SHP77 treated with DMSO at 0.1 percent for 48 hours (cell line): ENCODE measurements at places on chromosomes 7 and 10.
A peak's percentile ranks its signal among the peaks of the same experiment; 100 is the strongest.

DNA sequence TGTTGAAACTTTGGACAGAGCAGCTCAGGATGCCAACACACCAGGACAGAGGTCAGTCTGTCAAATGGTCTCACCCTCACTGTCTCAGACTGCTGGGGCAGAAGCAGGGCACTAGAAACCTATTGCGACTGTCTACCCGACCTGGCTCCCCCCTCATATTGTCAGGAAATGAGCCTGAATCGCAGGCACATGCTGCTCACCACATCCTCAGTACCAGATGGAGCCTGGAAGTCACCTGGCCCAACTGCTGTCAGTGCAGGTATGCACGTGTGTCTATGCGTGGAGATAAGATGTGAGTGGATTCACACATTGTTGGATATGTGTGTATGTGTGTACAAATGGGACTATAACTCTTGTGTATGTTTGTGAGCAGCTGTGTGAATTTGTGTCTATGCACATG, 3.2 kb upstream of the CDHR1 start:
- DNase-seq, result no peak

DNA sequence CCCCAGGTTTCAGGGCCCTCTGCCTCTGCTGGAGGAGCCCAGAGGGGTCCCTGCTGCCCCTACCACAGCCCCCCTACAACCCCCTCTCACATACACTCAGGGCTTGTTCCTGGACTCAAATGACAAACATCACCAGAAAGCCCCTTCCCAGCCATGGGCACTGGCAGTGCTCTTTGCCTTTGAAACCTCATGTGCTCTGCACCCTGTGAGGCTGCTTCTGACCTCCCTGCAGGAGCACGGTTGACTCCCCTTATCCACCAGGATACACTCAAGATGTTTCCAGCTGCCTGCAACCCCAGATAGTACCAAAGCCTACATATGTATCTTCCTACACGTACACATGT, 3.5 kb upstream of the ADIRF start:
- DNase-seq, result no peak

GRCh38 chr10:7529638-7530037, 118.8 kb upstream of the SFMBT2 start:
- peak; percentile 16 for DNase-seq

- no peak for DNase-seq
Observed at GRCh38 chr10:112721080-112721698, 228.9 kb upstream of the TCF7L2 start.

- DNase-seq, result no peak
Observed at GRCh38 chr10:86371691-86372090, 5.1 kb upstream of the GRID1 start.
